Mesangial cell (primary cell): ENCODE measurements at places on chromosomes 3 and 15. TPM values are rescaled to one million over a fixed set of nuclear protein-coding genes. Genes with fewer than 3 reads are reported as not detected.

The SNX22 gene
- total RNA-seq, result under 0.01 and 0.25 TPM in 2 replicates

The SGO1 gene
- 0.38 and 12.7 TPM in 2 replicates for total RNA-seq

The ALDH1A2 gene
- total RNA-seq, result 23.1 and 31.2 TPM in 2 replicates

The STXBP5L gene
- under 0.01 TPM in 1 of 2 replicates, not detected in the other for total RNA-seq

The RLBP1 gene
- not detected in 2 replicates for total RNA-seq

The KNL1 gene
- 1.3 and 27.4 TPM in 2 replicates for total RNA-seq

The CAMK2N2 gene
- total RNA-seq, result 0.16 and 0.38 TPM in 2 replicates

The B3GALNT1 gene
- 19.1 and 19.7 TPM in 2 replicates for total RNA-seq

The ACP3 gene
- total RNA-seq, result 1.5 TPM in 1 of 2 replicates, not detected in the other
